ENCODE measurements at places on chromosomes 4 and X.

DNA sequence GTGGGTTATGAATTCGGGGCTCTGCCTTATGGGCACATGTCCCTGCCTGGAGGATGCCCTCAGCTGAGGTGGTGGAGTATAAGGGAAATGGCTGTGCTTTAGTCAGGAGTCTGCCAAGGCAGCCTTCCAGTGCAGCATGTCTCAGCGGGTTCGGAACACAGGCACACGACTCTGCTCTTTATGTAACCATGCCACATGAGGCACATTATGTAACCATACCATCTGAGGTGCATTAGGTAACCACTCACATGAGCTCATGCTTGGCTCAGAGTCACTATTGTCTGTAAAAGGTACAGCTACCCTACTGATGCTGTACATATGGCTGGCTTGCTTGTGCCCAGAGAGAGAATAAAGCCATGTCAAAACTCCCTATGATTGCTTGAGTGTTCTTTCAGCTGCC lies 723.6 kb downstream of the TRAM1L1 start:
- no peak for DNase-seq

GRCh38 chrX:48896611-48897011 lies 957 bp downstream of the TIMM17B start:
- no peak for DNase-seq

DNA sequence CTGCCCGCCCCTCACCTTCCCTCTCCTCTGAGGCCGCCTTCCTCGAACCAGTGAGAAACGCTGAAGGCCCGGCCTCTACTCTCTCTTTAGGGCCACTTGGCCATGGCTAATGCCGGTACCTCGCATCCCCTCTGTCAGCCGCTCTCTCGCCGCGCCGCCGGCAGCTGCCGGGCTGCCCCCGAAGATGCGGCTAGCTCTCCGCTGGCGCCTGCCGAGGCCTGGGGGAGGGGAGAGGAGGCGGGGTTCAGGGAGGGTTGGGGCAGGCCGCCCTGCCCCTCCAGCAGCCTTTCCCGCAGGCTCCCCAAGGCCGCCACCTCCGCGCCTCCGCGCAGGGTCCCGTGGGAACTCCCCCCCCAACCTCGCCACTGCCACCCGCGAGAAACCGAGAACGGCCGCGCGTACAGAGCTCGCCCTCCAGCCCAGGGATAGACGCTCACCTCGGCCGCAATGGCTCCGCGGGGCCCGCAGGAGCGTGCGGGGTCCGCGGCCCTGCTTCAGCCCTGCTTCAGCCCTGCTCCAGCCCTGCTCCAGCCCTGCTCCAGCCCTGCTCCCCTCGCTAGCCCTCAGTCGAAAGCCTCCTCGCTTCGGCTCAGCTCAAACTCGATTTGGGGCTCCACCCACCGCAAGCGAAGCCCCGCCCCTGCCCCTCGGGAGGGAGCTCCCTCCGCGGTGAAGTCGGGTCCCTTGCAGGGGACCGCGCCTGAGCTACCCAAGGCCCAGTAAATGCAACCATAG lies at the start of gene HUWE1:
Gene HUWE1, minus strand, starts transcription at position 569 of the 735 bp plus-strand sequence. CDS start 32,612 bp downstream, outside the sequence.
- peak; percentile 65 for DNase-seq

DNA sequence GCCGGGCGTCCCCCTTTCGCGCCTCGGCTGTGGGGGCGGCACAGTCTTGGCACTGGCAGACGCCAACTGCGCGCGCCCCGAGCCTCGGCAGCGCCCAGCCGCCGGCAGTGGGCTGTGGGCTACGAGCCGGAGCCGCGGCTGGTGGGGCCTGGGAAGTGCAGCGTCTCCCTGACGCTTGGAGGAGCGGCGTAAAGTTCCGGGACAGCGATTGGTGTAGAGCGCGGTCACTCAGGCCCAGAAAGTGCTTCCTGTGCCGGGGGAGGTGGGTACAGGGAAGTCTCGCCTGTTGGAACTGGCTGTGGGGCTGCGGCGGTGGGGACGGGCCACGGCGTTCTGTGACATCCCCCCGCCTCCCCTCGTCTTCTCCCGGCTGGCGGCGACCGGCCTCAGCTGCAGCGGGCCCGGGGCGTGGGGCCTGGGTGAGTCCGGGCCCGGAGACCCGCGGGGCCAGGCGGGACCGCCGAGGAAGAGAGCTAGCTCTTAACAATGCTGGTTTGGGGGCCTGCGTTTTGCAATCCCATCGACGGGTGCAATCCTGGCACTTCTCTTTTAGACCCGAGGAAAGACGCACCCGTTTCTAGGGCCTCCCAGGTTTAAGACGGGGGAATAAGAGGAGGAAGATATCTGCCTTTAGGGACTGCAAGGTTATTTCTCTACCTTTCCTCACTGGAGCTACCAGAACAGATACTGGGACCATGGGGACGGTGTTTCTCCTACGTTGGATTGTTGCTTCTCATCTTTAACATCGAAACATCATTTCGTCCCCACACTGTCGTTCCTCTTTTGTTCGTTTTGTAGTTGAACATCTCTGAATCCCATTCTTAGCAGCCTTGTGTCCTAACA lies at the start of the genes RWDD4 and TRAPPC11:
Gene RWDD4, minus strand, starts transcription at position 157 of the 843 bp plus-strand sequence. CDS start 233 bp downstream, outside the sequence.
Gene TRAPPC11, plus strand, starts transcription at position 265 of the 843 bp plus-strand sequence. CDS start 4,575 bp downstream, outside the sequence.
- DNase-seq, result peak; percentile 90

GRCh38 chr4:10622728-10623127 lies 61.8 kb downstream of the CLNK start:
- no peak for DNase-seq

- no peak for DNase-seq
Measured at GRCh38 chr4:57156242-57156990, 46.2 kb upstream of the IGFBP7 start.

- DNase-seq, result no peak
Measured at GRCh38 chrX:17585006-17585405, 152.3 kb upstream of the SCML1 start.

DNA sequence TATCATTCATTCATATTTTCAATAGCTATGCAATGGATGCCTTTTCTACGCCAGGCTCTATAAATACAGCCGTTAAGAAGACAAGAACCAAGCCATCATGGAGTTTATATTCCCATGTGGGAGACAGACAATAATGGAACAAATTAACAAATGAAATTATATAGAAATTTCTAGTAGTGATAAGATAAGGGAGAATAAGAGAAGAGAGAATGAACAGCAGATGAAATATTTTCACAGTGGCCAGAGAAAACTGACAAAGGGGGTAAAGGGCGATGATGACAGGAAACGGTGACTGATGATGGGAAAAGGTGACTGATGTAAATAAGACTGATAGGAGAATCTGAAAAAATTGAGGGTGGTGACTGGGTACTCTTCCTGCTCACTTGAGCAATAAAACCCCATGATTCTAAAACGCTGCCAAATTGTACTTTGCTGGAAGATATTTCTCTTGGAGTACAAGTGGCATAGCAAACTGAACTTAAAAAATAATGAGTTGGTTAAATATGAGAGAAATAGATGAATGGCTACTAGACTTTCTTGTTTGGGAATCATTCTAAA lies 13.2 kb downstream of the RNF150 start:
- no peak for DNase-seq

DNA sequence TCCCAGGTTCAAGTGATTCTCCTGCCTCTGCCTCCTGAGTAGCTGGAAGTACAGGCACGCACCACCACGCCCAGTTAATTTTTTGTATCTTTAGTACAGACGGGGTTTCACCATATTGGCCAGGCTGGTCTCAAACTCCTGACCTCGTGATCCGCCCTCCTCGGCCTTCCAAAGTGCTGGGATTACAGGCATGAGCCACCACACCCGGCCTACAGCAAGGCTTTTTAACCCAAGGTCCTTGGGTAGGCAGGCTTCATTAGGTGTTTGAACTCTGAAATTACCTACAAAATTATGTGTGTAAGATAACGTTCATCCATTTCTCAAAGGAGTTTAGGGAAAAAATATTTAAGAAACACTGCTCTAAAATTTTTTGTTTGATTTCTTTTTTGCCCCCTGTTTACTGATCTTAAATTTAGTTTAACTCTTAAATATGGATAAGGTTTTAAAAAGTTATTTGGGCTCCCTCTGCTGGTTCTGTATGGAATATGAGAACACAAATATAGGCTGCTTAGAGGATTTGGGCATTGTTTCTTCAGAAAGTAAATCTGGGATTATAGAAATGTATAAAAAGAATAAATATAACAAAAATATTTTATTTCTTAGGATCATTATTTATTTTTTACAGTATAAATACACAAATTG lies 92.8 kb downstream of the CBR4 start:
- no peak for DNase-seq

GRCh38 chr4:148790691-148791090 lies 348.5 kb upstream of the NR3C2 start:
- DNase-seq, result no peak

DNA sequence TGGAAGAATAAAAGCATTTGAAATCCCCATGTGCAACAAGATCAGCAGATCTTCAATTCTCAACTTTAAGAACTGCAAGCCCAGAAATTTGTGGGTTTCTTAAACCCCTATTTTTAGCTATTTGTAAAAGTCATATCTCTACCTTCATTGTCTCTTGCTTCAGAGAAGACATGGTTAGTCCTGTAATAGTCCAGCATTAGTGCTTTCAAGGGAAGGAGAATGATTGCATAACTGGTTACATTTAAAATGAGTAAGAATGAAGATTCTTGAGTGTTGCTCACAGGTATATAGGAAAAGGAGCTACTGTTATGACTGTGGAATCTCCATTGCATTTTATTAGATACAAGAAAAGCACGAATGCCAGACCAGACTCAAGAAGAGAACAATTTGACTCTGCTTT lies 84.0 kb downstream of the CCSER1 start:
- no peak for DNase-seq

DNA sequence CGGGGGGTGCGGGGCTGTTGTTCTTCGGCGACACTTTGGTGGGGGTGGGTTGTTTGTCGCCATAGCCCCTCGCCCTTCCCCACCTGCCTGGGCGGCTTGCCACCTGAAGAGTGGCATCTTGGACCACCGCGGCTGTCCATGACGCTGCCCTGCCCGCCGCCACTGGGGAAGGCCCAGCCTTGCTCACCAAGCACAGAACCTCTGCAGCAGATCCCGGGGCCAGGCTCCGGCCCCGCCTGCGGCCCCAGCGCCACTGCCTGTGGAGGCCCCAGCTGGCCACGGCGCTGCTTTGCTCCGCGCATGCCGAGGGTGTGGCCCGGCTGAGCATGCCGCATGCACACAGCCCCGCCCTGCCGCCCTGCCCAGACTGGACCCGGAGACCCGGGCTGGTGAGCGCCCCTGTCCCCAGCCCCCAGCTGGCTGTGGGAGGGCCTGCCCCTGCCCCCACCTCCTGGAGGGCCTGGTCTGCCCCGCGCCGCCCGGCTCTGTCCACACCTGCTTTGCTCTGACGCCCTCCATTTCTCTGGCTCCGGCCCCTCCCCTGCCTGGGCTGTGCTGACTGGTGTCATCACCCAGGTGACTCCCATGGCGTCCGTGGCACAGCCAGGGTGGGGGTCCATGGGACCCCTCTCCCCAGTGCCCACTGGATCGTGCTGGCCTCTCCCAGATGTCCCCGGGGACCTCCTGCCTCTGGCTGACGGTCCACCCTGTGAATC lies 5.3 kb downstream of the NAT8L start:
- DNase-seq, result no peak

- DNase-seq, result no peak
Measured at GRCh38 chr4:5821665-5822358, 71.1 kb downstream of the CRMP1 start.

- no peak for DNase-seq
Measured at GRCh38 chrX:22097012-22097694, 65.0 kb downstream of the PHEX start.

DNA sequence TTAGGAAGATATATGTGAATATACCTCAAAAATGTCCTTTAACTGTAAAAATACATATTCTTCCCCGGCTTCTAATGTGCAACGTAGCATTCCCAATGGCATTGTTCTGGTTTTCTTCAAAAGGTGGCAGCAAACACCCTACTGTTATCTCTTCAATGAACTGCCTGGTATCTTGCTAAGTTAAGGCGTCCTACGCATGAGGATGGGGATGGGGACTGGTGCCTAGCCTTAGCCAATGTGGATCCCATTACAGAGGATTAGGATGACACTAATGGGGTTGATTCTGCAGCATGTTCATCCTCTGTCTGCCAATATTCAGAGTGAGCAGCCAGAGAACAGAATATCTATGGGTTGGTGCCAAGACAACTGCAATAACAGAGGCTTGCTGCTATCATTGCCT lies 334.9 kb upstream of the ADGRL3 start:
- DNase-seq, result no peak

- DNase-seq, result no peak
Measured at GRCh38 chr4:65911720-65912119, 241.4 kb upstream of the EPHA5 start.

DNA sequence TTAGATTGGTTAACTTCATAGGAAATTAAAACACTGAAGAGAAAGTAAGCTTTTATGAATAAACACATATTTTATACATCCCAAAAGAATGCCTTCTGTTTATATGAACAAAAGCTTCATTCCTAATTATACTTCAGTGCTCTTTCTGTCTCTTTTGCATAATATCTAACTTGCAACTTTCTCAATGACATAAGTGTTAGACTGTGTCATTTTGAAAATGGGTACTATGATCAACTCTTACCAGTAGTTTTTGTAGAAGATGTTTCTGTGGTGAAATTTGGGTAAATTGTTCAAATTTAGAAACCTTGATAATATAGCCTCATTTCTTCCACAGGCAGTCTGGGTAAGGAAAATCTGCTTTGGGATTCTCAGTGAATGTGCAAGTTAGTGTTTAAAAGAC lies 991.4 kb downstream of the CCSER1 start:
- DNase-seq, result no peak

DNA sequence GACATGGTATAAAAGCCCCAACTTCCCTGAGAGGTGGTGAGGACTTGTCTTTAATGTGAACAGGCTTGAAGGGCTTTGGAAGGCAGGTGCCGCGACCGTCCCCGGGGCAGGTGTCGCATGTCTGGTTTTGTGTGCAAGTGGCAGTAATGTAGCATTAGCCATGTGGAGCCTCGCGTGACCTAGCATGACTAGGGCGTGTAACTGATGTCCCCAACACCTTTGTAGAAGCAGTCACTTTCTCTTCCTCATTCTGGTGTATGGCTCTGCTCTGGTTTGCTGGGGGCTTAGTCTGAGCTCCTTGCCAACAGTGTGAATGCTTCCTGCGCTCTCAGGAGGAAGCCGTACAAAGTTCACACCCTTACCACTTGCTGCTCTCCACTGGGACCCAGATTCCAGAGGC lies 145.7 kb downstream of the AMMECR1 start:
- DNase-seq, result no peak
